EH (cell line): ENCODE measurements at places on chromosomes 4 and X.
A peak's percentile ranks its signal among the peaks of the same experiment; 100 is the strongest.

GRCh38 chrX:20374900-20375438 lies 108.3 kb upstream of the RPS6KA3 start:
- DNase-seq: no peak

DNA sequence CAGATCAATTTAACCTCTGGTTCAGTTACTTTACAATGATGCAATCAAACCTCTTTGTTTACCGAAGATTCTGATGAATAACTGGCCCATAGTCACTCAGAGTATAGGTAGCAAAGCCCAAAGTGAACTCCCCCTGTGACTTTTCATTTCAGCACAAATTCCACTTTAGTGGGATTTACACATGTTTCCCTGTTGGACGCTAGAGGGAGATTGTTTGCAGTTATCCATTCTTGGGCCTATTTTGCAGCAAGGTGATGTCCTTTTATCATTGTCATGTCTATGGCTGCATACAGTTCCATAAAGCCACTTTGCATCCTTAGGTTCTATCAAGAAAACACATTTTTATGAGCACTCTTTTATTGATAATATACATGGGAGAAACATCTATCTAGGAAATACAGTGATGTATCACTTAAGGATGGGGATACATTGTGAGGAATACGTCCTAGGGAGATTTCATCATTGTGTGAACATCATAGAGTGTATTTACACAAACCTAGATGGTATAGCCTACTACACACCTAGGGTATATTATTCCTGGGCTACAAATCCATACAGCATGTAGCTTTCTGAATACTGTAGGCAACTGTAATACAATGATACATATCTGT lies 14.5 kb upstream of the DKK2 start:
- DNase-seq: peak; percentile 26

GRCh38 chr4:106670976-106671375 lies 302.4 kb upstream of the GIMD1 start:
- no peak for DNase-seq

- peak; percentile 32 for DNase-seq
Observed at GRCh38 chr4:2591189-2591588, 54.7 kb downstream of the FAM193A start.

- no peak for DNase-seq
Observed at GRCh38 chr4:80568891-80569290, 233.4 kb downstream of the CFAP299 start.

DNA sequence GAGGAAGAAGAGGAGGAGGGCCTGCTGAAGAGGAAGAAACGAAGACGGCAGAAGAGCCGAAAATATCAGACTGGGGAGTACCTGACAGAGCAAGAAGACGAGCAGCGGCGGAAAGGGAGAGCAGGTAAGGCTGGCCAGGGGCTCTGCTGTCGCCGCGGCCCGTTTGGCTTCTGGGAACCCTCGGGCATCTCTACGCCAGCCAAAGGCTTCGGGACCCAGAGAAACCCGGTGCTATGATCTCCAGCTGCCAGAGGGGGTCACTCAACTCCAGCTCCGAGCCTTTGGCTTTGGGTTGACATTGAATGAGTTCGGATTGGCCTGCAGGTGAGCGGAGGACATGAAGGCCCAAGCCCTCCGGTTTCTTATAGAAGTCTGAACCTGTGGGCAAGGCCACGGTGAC lies 42.8 kb downstream of the BCORL1 start:
- DNase-seq: no peak

DNA sequence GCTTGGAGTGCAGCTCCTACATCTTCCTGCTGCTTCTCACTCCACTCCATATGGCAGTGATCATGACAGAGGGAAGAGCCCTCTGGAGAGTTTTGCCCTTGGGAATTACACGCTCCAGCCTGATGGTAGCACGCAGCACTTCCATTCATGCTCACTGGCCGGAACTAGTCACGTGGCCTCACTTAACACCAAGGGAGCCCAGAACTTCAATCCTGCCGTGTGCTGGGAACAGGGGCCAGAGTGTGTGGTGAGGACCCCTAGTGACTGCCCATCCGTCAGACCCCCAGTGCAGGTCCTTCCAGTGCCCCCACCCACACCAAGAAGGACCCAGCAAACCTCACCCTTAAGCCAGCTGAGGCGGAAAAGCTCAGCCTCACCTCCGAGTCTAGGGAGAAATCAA lies 230.7 kb downstream of the EVC2 start:
- DNase-seq: no peak

- peak; percentile 78 for DNase-seq
Observed at GRCh38 chr4:124334119-124334518, 378.4 kb downstream of the ANKRD50 start.

DNA sequence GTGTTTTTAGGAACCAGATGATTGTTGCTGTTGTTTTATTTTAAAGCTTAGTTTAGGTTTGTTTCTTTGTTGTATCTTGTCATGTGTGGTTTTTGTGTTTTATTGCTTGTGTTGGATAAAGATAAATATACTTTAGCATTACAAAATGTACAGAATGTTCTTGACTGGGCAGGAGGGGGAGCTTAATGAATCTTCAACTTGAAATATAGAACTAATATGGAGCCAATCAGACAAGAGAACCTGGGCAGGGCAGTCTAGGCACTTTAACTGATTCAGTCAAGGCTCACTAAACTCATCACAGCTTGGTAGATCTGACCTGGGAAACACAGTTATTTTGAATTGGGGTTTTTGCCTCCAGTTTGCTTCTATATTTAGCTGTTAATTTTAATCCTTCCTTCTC lies 304.2 kb downstream of the ARHGAP24 start:
- peak; percentile 79 for DNase-seq

GRCh38 chr4:184282251-184282713 lies 64.6 kb upstream of the ENPP6 start:
- no peak for DNase-seq

GRCh38 chr4:186149872-186150271 lies 41.5 kb upstream of the CYP4V2 start:
- DNase-seq: no peak

GRCh38 chr4:34771632-34772031 lies 1472.7 kb downstream of the ARAP2 start:
- no peak for DNase-seq

GRCh38 chrX:148146121-148146520 lies 165.0 kb downstream of the FMR1NB start:
- DNase-seq: no peak

- no peak for DNase-seq
Observed at GRCh38 chr4:100848841-100849240, 331.0 kb upstream of the EMCN start.

- no peak for DNase-seq
Observed at GRCh38 chr4:95044324-95044837, 286.6 kb downstream of the BMPR1B start.

GRCh38 chrX:50680990-50681389 lies 133.0 kb downstream of the SHROOM4 start:
- no peak for DNase-seq

GRCh38 chr4:124330045-124330444 lies 382.5 kb downstream of the ANKRD50 start:
- no peak for DNase-seq

- peak; percentile 95 for DNase-seq
Observed at GRCh38 chr4:67885762-67886161, 2.0 kb upstream of the TMPRSS11D start.

DNA sequence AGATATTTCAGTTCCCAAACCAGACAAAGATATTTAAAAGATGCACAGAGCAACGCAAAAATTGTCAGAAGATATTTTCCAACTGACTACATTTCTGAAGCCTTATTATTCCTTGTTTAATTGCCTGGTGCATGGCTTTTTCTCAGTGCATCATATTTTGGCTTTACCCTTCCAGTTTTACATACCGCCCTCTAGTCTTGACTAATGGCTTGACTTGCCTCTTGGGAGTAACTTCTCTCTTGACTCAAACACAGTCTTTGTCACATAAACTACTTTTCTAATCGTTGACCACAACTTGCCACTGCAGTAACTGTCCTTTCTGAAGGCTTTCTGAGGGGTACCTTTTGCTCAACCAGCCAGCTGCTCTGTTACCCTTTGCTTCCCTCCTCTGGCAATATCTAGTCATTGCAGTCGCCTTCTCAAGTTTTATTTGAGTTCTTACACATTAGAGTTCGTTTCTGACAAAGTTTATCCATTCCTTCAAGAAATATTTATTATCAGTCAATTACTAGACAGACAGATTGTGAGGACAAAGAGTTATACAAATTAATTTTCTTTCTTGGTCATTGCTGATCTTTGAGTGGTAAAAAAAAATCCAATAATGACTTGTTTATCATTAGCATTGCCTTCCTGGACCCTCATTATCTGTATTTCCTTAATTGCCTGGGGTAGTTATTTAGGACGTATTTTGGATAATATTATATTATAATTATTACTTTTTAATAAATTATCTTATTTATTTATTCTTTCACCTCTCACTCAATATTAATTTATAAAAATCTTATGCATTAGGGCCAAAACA lies 506.9 kb upstream of the PCDH10 start:
- peak; percentile 4 for DNase-seq

- no peak for DNase-seq
Observed at GRCh38 chr4:108529984-108530905, 90.1 kb upstream of the RPL34 start.
